HuH-7.5 (cell line): ENCODE measurements at places on chromosomes 16 and 17.

DNA sequence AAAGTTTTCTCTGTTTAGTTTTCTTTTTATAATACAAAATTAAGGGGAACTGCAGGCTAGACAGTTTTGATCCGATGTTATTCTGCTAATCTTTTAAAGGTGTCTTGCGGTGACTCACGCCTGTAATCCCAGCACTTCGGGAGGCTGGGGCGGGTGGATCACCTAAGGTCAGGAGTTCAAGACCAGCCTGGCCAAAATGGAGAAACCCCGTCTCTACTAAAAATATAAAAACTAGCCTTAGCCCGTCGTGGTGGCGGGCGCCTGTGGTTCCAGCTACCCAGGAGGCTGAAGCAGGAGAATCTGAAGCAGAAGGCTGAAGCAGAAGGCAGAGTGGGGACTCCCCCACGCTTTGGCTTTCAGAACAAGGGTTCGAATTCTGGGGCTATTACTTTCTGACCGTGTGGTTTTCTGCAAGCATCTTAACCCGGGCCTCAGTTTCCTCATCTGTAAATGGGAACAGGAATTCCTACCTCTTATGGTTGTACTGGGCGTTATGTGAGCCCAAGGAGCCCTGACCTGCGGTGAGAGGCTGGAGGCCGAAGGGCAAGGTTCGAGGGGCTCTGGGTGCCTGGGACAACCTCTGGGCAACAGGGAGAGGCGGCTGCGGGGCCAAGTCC lies 1.2 kb upstream of the KATNB1 start:
- no peak for DNase-seq

DNA sequence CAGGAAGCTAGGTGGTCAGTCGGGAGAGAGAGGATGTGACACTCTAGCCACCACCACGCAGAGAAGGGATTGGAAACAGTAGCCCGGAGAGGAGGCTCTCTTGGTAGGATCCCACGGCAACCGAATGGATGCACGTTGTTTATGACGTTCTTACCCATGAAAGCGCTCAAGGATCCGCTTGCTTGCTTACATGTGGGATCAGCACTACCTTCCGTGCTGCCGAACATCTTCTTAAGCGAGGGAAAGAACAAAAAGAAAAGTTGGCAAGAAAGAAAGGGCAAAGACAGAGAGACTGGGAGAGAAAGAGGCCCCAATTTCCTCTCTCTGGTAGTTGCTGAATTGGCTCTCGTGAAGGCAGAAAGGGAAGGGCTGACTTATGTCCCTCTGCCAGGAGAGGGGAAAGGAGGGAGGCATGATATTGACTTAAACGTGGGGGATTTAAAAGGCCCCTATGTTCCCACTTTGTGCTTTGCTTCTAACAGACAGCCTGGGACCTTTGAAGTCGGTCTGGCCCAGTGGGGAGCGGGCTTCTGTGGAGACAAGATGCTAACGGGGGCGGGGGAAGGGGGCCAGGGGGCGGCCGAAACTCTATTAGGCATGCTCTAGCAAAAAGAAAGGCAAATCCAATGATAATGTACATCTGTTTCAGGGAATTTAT lies 35.4 kb downstream of the SNX20 start:
- DNase-seq, result no peak

- DNase-seq, result no peak
These were observed 18.0 kb downstream of the EMP2 start for GRCh38 chr16:10562361-10562899.

- no peak for DNase-seq
These were observed 202.5 kb downstream of the MSI2 start for GRCh38 chr17:57458718-57459285.

GRCh38 chr16:66810391-66810790 lies 9.0 kb upstream of the TERB1 start:
- no peak for DNase-seq

DNA sequence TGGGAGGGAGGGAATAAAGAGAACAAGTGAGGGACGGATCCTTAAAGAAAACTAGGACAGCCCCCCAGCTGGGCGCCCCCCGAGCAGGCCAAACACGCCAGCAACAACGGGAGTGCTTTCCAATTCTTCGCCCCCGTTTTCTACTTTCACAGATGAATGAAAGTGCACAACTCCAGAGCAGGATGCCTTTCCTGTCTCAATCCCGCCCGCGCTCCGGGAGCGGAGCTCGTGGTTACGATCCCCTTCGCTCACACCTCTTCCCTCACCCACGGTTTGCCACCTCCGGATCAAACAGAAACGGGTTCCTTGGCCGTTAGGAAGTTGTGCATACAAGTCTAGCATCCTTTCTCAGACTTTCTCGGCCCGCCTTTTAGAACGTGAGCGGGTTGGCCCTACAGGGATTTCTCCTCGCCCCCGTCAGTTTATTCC lies 680 bp downstream of the SKA2 start:
- no peak for DNase-seq

- DNase-seq, result no peak
These were observed 118.6 kb downstream of the TANGO6 start for GRCh38 chr16:68961778-68962402.

DNA sequence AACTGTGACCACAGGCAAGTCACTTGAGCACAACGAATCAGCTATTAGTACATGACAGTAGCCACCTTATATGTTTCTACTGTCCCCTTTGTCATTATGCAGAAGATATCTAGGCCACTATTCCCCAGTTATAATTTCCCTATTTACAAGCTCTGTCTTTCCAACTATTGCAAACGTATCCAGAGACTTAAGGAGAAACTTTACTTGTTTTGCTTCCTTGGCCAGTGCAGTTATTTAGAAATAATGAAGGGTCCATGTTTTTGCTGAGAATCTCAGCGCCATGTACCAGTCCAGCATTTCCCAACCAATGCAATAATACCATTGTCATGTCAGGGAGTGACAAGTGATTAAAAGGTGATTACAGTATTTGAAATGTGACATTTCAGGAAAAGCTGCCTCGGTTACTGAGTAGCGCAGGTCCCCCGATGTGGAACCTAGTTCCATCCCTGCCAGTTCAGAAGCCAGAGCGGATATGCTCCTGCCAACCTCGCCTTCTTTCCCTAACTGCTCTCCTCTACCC lies 743 bp downstream of the ZNF624 start:
- DNase-seq, result no peak

DNA sequence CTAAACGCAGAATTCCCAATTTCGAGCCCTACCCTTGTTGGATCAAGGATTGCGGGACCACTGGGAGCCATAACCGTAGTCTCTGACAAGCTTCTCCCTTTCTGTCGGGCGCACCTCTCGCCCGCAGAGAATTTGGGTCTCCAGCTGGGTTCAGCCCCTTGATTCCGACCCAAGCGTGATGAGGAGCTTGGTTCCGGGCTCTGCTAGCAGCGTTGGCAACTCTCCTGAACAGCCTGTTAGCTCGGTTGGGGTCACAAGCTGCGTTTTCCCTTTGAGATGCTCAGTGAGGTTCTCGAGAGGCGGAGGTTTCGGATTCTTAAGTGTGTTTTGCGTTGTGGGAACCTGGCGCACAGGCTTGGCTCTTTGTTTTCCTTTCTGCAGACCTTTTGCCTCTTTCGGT lies 655 bp downstream of the ATXN1L start:
- no peak for DNase-seq

DNA sequence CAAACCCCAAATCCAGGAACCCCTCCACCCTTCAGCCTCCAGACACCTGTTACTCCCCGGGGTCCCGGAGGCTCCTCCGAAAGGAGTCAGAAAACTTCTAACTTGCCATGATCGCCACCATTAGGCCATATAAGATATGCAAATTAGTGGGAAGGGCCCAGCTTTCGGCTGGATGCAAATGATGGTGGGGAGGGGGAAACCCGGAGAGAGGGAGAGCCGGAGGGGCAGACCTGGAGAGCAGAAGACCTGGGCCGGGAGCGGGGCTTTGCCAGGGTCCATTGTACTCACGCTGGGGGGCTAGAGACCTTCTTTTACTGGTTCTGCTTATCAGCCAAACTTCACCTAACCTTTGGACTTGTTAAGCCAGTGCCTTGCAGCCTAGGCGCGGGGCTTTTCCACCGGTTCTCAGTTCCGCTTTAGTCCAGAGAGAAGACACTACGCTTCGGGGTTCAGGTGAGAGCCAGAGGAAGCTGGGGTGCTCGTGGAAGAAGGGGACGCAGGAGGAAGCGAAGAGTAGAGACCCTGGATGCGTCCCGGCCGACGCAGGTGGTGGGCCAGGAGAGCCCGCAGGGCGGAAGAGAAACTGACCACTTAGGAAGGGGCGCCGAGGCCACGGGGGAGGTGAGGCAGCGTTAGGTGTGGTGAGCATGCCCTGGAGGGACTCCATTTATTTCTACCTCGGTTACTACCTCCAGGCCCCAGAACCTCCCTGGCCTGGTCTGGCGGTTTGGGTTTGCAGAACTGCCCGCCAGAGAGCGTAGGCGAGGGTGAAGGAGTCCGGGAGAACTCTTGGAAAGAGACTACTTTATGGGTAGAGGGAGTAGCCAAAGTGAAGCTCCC lies at the start of gene HNF1B:
Gene HNF1B (minus strand): TSS at position 99 of the 840 bp plus-strand sequence. CDS start 175 bp downstream, outside the sequence.
- DNase-seq, result peak; percentile 58

DNA sequence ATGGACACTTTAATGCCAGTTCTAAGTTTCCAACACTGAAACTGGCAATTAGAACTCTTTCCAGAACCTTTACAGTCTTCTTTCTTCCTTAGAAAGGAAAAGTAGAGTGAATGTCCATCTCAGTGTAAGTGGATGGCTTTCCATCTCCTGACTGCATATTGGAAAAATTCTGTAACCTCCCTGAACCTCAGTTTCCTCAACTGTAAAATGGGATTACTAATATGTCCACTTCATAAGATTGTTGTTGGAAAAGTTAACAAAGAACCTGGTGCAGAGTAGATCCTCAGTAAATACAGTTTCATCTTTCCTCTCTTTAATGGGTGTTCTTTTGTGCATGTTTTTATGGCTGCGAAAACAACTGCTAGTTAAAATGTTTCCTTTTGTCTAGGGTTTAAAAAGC lies 2.6 kb downstream of the TMEM98 start:
- DNase-seq, result no peak

- DNase-seq, result no peak
These were observed 58.0 kb downstream of the XYLT1 start for GRCh38 chr16:17412791-17413190.

DNA sequence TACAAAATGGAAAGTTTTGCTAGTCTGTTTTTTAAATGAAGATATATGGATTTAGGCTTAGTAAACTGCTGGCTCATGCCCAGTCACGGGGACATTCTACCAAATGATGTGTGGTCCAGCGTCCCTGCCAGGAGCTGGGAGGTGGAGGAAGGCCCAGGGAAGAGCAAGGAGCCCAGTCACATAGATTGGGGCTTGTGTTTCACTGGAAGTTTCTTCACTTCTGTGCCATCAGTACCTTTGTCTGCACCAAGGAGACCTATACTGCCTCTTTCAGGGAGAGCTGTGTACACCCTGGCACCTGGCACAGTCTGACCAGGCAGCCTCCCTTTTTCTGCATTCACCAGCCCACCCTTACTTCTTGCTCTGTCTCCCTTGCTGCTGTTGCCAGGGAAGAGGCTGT lies 32.6 kb upstream of the ERN1 start:
- DNase-seq, result no peak

GRCh38 chr17:7289256-7290032 lies 5.0 kb downstream of the YBX2 start:
- DNase-seq, result no peak

- DNase-seq, result peak; percentile 27
These were observed 79.2 kb downstream of the MYH11 start for GRCh38 chr16:15777533-15778203.

GRCh38 chr17:31061678-31062077 lies 33.1 kb upstream of the NF1 start:
- no peak for DNase-seq

- DNase-seq, result no peak
These were observed 38.1 kb upstream of the CCL1 start for GRCh38 chr17:34401165-34401564.

DNA sequence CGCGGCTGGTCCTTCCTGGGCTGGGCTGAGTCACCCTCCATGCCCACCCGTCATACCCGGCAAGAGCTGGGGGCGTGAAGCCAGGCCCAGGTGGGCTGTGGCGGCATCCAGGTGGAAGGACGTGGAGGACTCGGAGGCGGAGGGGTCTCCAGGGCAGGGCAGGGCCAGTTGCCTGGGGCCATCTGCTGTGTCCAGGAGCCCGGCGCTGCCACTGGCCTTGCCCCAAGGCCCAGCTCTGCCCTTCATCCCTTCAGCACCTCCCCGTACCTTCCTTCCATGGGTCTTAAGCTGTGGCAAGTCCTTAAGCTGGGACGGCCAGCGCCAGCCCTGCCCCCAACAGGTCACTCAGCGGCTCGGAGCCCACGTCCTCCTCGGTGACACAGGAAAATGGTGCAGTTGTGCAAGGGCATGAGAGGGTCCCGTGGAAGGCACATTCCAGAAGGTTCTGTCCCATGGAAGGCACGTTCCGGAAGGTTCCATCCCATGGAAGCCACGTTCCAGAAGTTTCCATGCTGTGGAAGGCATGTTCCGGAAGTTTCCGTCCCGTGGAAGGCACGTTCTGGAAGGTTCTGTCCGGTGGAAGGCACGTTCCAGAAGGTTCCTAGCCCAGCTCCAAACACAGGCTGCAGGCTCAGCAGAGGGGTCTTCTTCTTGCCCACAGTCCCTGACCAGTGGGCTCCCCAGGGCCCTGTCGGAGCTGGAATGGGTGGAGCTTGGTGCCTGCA lies 10.4 kb upstream of the CDH15 start:
- no peak for DNase-seq

GRCh38 chr16:4976079-4976478 lies 17.9 kb downstream of the SEC14L5 start:
- DNase-seq, result no peak

DNA sequence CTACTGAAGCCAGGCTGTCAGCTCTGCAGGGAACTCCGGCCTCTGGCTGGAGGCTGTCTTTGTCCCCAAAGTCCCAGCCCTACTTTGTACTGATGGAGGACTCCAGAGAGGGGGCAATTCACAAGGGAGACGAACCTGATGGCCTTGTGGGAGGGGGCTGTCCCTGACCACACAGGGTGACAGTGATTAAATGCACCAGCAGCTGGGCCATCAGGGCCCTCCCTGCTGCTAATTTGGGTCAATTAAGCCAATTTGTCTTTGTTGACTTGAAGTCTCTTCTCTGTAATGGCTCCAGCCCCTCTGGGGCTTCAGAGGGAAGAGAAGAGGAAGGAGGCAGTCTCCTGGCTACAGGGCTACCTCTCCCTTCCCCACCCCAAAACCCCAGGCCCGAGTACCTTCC lies 22.0 kb downstream of the TMEM132E start:
- DNase-seq, result no peak

DNA sequence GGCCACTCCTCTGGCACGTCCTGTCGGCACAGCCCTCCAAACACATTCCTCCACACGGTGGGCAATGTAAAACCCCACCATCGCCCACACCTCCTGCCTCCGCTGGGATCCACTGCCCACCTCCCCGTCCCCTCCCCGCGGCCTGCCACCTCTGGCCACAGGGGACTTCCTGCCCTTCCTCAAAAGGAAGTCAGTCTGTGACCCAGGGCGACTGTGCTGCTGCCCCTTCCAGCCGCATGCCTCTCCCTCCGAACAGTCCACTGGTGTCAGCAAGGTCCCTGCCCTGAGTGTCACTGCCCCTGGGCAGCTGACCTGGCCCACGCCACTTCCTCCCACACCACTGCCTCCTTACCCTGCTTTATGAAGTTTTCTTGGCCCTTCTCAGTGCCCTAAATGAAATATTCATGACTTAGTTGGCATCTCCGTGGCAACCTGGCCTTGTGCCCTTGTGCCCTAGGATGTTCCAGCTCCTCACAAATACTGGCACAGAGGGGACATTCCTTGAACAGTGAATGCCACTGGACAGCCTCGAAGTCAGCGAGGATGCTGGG lies 2.0 kb downstream of the PLD6 start:
- DNase-seq, result no peak
